Right renal cortex interstitium (tissue), 3 donors: ENCODE measurements at places on chromosomes 7 and 10. TPM values are rescaled to one million over a fixed set of nuclear protein-coding genes. Genes with fewer than 3 reads are reported as not detected.

The LIPK gene
- polyA plus RNA-seq = not detected

The PDE6C gene
- 0.24 TPM for polyA plus RNA-seq

DNA sequence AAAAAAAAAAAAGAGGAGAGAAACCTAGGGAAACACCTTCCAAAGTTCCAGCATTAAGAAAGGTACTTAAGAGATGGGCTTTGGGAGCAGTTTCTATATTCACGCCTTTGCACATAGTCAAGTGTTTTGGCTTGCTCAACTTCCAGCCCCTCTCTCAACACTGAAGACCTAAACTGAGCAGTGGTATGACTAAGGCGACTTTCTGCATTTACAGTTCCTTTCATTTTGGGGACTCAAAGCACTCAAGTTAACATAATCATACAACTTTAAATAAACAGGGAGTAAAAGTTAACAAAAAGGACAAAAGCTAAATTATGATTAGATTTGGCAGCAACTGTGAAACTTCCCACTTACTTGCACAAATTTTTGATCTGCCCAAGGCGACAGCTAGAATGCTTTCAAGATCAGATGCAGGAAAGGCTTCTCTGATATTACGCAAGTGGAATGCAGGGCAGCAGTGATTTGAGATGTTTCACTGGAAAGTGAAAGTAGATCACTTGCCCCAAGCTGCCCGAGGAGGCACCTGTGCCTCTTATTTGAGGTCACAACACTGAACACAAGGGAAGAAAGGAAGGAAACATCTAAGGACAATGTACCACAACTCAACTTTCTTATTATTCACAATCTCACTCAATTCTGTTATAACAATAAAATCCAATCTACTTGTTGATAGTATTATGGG is 199.5 kb downstream of the SKAP2 start:
- no peak for DNase-seq

The ZNF786 gene
- 10.2 TPM for polyA plus RNA-seq

The ELN gene
- polyA plus RNA-seq = 58.1 TPM

GRCh38 chr7:151744656-151745638 is 132.0 kb downstream of the PRKAG2 start:
- no peak for DNase-seq

The LRRC72 gene
- polyA plus RNA-seq = not detected

DNA sequence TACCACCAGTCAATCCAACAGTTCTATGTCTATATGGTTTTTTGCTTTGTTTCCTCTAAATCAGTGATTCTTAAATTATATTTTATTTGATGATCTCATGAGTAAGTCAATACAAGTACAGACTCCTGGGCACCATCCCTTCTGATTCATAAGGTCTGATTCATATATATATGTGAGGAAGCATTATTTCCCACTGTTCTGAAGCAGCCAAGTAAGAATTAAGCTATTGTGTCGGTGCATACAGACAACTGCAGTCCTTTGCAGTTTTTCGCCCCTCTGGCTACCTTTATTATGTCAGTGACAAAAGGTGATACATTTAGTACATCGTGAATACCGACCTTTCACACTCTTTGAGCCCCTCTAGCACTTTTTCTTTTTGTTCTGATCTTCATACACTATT is 1079.6 kb upstream of the C7orf33 start:
- no peak for DNase-seq

DNA sequence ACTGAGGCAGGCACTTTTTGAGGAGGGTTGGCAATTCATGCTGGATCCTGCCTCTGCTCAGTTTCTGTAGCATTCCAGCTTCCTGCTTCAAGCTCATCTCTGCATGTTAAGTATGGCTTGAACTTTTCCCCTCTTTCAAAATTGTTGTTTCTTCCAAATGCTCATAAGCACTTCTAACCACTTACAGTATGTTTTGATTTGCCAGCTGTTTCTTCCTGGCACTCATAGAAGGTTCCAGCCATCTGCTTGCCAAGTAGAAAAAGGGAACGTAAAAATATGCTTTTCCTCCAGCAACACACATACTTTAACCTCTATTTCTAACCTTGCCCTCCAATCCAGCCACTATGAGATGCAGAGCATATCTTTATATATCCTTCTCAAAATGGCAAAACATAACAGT is 692.6 kb upstream of the COBL start:
- DNase-seq = no peak

The TMEM176B gene
- polyA plus RNA-seq = 80.2 TPM

The AGMO gene
- polyA plus RNA-seq = 0.98 TPM
